ENCODE measurements at places on chromosomes 11 and 22. TPM values are rescaled to one million over a fixed set of nuclear protein-coding genes. Genes with fewer than 3 reads are reported as not detected.

DNA sequence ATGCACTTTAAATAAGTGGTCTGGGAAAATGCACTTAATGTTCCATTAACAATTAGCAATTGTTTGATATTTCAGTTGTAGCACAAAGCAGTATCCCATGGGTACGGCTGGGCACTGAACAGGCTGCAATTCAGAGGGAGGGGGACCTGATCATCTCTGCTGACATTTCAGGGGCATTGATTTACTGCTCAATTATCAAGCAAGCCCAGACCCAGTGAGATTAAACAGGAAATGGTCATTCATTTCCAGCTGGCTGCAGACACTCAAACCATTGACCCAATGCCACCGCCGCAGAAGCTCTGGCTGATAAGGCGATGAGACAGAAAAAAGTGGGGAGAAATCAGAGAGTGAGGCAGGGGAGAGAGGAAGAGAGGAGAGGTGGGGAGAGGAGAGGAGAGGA is 1.2 kb downstream of the GPR83 start:
- H3K27ac ChIP-seq, result no peak overlapping the region
- H3K27me3 ChIP-seq, result peaks cover 43% of the 10 kb centered on the region
- DNase-seq, result no peak

- DNase-seq, result no peak
- H3K27ac ChIP-seq, result no peak overlapping the region
- H3K4me3 ChIP-seq, result no peak overlapping the region
- H3K4me1 ChIP-seq, result peaks cover 4% of the 10 kb centered on the region
- H3K36me3 ChIP-seq, result no peaks in the 10 kb centered on the region
These were observed 88.4 kb upstream of the SLC22A12 start for GRCh38 chr11:64502634-64503033.

DNA sequence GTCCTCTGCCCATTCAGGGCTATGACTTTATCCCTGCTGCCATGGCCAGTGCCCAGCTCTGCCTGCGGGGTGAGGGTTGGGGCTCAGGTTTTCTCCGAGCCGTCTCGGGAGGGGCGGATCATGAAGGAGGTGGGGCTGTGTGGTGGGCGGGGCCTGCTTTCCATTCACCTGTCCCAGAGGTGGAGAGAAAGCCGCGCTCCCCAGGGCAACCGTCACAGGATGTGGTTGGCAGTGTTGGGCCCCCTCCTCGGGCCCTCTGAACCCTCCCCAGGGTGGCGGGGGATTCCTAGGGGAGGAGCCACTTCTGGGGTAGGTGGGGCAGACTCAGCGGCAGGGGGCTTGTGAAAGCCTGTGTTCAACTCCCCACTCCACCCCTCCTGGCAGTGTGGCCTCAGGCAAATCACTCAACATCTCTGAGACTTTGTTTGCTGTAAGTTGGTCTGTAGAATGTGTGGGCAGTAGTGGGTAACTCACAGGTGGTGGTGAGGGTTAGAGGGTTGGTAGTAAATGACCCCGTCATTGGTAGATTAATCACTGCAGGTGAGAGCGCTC is 50.3 kb downstream of the CD6 start:
- no peaks in the 10 kb centered on the region for H3K36me3 ChIP-seq
- no peak overlapping the region for H3K4me3 ChIP-seq
- H3K4me1 ChIP-seq, result peaks cover 19% of the 10 kb centered on the region
- DNase-seq, result no peak

- no peak overlapping the region for H3K27ac ChIP-seq
- H3K4me3 ChIP-seq, result no peak overlapping the region
- DNase-seq, result no peak
These were observed 39.6 kb upstream of the PLET1 start for GRCh38 chr11:112300094-112300786.

DNA sequence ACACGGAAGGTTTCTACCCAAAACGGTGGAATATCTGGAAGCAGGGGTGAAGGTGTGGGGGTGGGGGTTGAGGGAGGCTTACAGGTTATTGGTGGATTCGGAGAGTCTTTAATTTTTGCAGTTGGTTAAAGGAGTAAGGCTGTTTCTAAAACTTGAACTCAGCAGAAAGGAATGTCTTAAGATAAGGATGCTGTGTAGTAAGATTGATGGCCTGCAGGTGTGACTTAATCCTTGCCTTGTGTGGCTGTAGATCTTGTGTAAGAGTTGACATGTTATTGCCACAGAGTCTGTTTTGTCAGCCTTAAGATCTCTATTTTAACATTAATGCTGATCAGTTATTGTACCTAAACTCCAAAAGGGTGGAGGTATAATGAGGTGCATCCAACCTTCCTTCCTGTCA is 16.4 kb upstream of the OR6M1 start:
- DNase-seq, result no peak
- peaks cover 2% of the 10 kb centered on the region for H3K27me3 ChIP-seq
- no peak overlapping the region for H3K4me3 ChIP-seq
- H3K4me1 ChIP-seq, result no peaks in the 10 kb centered on the region

The TREH gene
- total RNA-seq, result not detected

The BARX2 gene
- not detected for total RNA-seq
